ENCODE measurements at places on chromosomes 3 and 15. TPM values are rescaled to one million over a fixed set of nuclear protein-coding genes. Genes with fewer than 3 reads are reported as not detected.

SLC28A1 gene
- total RNA-seq, result not detected

THRB gene
- total RNA-seq, result 0.18 TPM

CCDC54 gene
- total RNA-seq, result not detected

TICRR gene
- total RNA-seq, result 20.5 TPM

ADAMTS7 gene
- total RNA-seq, result 64.7 TPM

SEMA3F gene
- total RNA-seq, result 143 TPM

GABRA5 gene
- total RNA-seq, result not detected

LRRC15 gene
- total RNA-seq, result not detected

CHRNA5 gene
- 12.7 TPM for total RNA-seq

KIF7 gene
- total RNA-seq, result 11.3 TPM

OXTR gene
- 0.67 TPM for total RNA-seq

TRIM42 gene
- total RNA-seq, result not detected

KLF15 gene
- total RNA-seq, result 3.0 TPM

JAGN1 gene
- 31.4 TPM for total RNA-seq

GNAT1 gene
- 0.78 TPM for total RNA-seq

OR5K3 gene
- total RNA-seq, result not detected

RARRES1 gene
- 1.8 TPM for total RNA-seq

ST8SIA2 gene
- 0.35 TPM for total RNA-seq

TNFSF10 gene
- total RNA-seq, result 18.5 TPM

NEK11 gene
- total RNA-seq, result 4.3 TPM

LTF gene
- total RNA-seq, result not detected

CMTM8 gene
- total RNA-seq, result 7.3 TPM

ADCY5 gene
- total RNA-seq, result not detected

ANKRD28 gene
- 97.3 TPM for total RNA-seq

PAQR9 gene
- not detected for total RNA-seq

CKMT1A gene
- not detected for total RNA-seq

CD200 gene
- total RNA-seq, result 8.2 TPM

LSG1 gene
- 52.7 TPM for total RNA-seq

DOCK3 gene
- total RNA-seq, result 0.16 TPM

PLSCR4 gene
- total RNA-seq, result 81.5 TPM

C15orf62 gene
- total RNA-seq, result 0.38 TPM

TNFAIP8L3 gene
- 38.3 TPM for total RNA-seq
